ENCODE measurements at places on chromosomes 3 and 15.

DNA sequence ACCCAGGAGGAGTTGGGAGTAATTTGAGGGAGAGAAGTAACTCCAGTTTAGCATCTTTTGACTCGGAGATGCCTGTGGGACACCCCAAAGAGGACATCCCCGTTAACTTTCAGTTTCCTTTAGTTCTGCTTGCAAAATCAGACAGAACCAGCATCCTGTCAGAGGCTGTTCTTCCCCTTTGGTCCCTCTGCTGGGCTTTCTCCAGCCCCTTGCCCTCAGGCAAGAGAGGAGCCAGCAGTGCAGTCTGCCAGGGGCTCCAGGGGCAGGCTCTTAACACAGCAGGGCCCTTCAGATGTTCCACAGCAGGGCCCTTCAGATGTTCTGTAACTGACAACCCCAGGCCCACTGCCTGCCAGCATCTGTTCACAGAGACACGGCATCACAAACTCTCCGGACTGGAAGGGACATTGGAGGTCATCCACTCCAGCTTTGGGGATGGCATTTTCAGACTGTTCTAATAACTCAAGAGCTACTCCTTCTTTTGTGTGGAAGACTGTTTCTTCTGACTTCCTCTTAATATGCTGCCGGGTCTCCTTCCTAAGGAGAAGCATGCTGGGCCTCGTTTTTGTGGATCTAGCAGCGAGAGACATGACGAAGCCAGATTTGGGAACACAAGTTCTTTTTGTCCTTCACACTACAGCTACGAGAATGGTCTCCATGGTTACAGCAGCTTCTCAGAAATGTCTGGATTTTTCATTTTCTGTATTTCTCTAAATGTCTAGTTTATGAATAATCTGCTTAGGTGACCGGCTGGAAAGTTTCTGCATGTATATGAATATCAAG lies 51.9 kb downstream of the KY start:
- no peak for DNase-seq

GRCh38 chr3:99562138-99562537 lies 76.3 kb upstream of the COL8A1 start:
- DNase-seq = peak; percentile 61

DNA sequence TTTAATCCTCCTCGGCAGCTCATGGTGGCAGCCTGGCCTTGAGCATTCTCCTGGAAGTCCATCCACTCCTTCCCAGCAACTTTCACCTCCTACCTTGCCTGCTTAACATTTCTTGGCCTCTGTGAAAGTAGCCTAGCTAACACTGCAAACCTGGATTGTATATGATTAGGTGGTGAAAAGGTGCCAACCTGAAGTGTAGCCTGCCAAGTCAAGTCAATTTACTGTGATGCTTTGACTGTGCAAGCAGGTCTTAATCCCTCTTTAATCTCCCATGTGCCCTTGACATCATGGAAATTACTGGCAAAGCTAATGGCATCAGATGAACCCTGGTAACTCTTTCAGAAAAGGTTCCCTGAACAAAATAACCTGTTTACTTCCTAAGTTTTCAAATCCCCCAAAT lies 169.7 kb upstream of the NR2F2 start:
- no peak for DNase-seq

- DNase-seq = no peak
Observed at GRCh38 chr15:68678746-68679145, 100.0 kb downstream of the CORO2B start.

GRCh38 chr3:177374323-177374722 lies 177.0 kb upstream of the TBL1XR1 start:
- no peak for DNase-seq

DNA sequence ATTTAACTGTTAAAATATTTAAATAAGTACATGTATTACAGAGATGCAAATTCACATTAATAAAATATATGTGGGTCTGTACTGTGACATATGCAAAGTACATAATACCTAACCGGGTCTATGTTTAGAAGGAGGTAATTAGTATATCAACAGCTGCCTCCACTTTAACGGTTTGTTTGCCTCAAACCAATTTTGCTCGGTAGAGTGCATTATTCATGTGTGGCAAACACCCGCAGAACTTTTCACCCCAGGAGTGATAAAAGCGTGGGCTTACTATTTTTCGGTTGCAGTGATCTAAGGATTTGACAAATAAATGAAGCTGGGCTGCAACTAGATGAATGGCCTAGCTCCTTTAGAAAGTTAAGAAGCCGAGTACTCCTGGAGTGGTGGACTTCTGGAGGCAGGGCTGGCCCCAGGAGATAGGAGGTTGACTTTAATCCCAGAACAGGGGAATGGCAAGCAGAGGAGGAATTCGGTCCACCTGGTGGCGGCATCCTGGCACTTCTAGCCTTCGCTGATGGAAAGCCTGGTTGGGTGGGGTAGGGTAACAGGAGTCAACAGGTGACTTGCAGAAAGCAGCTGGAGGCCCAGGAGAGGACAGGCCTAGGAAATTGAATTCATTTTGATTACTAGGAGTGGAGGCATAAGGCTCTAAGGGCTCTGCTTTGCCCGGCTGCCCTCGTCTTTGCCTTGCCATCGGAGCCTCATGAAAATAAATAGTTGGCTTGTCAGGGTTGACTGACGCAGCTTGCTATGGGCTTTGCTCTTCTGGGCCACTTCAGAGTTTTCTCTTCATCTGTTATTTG lies 2.4 kb downstream of the SLCO3A1 start:
- DNase-seq = no peak

- no peak for DNase-seq
Observed at GRCh38 chr3:190621927-190622326, 108.0 kb downstream of the IL1RAP start.

- DNase-seq = no peak
Observed at GRCh38 chr15:70098153-70098460, 390 bp upstream of the TLE3 start.

GRCh38 chr3:41478278-41478677 lies 279.0 kb downstream of the CTNNB1 start:
- DNase-seq = no peak

- no peak for DNase-seq
Observed at GRCh38 chr3:150806185-150806835, 43.3 kb upstream of the SIAH2 start.

DNA sequence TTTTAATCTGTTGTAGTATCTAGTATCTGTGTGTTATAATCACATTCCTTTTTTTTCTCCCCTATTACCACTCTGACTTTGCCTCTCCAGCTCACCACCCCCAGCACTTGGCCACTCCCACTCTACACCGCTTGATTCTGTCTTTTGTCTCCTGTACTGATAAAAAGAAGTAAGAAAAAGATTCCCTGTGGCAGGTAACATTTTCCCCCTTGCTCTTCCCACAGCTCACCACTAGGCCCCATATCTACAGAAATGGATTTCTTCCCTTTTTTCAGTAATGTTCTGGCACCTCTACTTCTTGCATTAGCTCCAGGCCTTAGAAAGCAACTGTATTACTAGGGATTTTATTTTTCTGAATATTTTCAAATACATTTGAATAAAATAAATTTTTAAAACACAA lies 25.6 kb downstream of the KCNH8 start:
- no peak for DNase-seq

- no peak for DNase-seq
Observed at GRCh38 chr3:45573591-45573990, 21.0 kb upstream of the LIMD1 start.
